ENCODE measurements at places on chromosomes 16 and 17.

DNA sequence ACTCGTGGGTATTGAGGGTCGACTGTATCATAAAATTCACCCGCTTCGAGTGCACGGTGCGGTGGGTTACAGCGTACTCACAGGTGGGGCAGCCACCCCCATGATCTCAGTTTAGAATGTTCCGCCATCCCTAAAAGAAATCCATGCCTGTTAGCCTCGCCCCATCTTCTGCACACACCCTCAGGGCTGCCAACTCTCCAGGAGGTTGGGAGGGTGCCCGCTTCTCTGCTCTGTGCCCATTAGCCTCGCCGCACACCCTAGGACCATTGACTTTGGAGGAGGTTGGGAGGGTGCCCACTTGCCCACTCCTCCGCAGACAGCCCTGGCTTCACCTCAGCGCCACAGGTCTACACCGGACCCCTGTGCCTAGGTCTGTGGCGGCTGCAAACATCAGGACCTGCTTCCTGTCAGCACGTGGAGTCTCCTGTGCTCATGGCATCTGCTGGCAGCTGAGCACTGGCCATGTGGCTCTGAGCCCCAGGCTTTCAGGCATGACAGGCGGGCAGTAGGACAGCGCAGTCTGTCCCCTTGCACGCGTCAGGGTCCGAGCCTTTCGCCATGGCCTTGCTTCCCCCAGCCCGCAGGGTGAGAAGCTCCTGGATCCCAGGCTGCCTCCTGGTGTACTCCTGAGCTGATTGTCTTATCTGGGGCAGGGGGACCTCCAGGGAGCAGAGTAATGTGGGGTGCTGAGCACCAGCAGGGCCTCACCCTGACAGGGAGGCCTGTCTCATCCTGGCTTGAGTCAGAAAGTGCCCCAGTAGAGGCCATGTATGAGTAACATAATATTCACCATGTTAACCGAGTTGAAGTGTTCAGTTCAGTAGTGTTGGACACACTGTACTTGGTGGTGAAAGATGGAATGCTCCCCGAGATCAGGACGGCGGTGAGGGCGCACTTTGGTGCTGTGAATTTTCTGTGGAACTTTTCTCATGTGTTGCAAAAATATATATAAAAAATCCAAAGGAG lies 21.9 kb downstream of the NME3 start:
- no peak for DNase-seq

GRCh38 chr16:77790009-77790372 lies 1.6 kb downstream of the VAT1L start:
- DNase-seq, result no peak

GRCh38 chr16:57186872-57187854 lies 1.0 kb downstream of the RSPRY1 start:
- DNase-seq, result no peak

- no peak for DNase-seq
Measured at GRCh38 chr17:9714801-9715200, 69.5 kb downstream of the USP43 start.

DNA sequence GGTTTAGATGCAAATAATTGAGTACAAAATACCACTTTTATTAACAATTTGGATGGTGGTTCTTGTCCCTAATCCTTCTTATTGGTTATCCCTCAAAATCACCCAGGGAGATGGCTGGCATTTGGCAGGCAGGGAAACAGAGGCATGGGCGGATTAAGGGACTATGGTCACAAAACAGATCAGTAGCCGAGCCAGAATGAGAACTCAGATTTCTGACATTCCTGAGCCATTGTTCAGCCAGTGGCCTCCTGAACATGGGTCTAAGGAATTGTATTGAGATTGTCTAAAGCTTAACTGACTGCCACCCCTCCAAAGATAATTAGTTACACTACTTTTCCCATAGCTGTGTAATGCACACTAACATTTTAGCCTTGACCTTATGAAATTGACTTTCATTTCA lies 88.4 kb downstream of the CHD9NB start:
- no peak for DNase-seq

DNA sequence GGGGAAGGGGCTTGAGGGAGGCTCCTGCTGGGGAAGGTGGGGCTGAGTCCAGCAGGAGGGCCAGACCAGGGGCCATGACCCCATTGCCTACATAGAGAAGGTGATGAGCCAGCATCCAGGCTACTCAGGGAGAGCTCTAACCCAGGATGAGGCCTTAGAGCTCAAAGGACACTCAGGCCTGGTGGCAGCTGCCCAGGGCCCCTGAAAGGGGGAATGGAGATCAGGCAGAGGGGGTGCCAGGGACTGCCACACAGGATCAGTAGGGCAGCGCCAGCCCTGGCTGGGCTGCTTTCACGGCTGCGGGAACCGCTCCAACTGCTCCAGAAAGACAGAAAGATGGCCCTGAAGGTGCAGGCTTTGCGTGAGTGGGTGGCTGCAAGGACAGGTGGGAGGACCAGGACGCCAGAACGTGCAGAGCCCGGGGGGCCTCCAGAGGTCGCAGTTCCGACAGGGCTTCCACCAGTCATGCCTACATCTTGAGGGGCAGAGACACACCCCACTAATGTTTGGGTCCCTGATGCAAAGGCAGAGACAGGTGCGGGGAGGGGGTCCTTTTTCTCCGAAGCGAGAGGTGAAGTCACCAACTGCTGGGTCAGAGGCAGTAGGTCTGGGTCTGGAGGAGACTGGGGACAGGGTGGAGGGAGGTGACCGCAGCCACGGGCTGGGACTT lies 882 bp upstream of the ATP6V0C start:
- no peak for DNase-seq

- DNase-seq, result no peak
Measured at GRCh38 chr16:12805066-12805465, 1.4 kb upstream of the CPPED1 start.

DNA sequence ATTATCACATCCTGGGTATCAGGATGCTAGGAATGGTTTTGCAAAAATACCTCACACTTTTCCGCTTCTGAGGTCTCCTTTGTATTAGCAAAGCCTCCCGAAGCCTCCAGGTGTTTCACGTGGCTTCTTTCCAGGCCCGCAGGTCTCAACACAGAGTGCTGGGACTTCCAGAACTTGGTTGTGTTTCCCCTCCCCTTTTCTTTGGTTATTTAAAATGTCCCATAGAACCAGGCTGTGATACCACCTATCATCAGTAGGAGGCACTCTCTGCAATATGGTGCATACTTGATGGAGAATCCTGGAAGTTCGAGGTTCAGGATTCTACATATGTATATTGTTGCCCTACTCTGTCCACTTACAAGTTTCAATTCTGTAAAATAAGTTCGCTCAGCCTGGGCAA lies 28.8 kb downstream of the ATP2C2 start:
- no peak for DNase-seq

DNA sequence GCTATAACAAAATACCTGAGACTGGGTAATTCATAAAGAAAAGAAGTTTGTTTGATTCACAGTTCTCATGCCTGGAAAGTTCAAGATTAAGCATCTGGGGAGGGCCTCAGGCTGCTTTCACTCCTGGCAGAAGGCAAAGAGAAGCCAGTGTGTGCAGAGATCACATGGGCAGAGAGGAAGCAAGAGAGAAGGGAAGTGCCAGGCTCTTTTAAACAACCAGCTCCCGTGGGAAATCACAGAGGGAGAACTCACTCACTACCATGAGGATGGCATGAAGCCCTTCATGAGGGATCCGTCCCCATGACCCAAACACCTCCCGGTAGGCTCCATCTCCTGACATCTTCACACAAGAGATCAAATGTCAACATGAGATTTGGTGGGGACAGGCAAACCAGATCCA lies 501.6 kb downstream of the MAF start:
- no peak for DNase-seq
